Liver (tissue), 10 donors: ENCODE measurements at places on chromosomes 16 and 17.

DNA sequence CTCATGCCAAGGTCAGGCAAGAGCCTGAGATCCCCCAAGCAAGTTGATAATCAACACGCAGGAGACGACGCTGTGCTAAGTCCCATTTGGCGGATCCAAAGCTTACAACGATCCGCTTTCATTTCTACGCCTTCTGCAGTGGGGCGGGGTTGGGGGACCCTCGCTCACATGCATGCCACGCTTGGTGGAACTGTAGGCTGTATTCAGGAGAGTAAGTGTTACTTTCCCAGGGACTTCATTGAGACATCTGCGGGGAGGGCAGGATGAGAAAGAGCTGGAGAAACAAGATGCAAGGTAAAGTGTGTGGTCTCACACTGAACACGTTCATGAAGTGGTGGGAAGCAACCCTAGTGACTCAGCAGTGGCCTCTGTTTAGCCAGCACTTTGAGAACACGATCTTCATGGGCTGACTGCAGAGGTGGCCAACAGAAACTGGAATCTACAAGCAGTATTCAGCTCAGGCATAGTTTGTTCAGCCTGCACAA is 100.5 kb downstream of the XYLT1 start:
- peak overlapping the region; percentile 67 for H3K27ac ChIP-seq
- no peak overlapping the region for H3K4me3 ChIP-seq
- H3K27me3 ChIP-seq: no peaks in the 10 kb centered on the region
- H3K36me3 ChIP-seq: no peaks in the 10 kb centered on the region

GRCh38 chr17:49822829-49823228 is 25.0 kb downstream of the TAC4 start:
- H3K27me3 ChIP-seq: no peaks in the 10 kb centered on the region
- no peaks in the 10 kb centered on the region for H3K4me1 ChIP-seq
- DNase-seq: no peak
- no peak overlapping the region for H3K27ac ChIP-seq

GRCh38 chr16:85746460-85747215 is 4.3 kb downstream of the C16orf74 start:
- DNase-seq: no peak
- H3K4me1 ChIP-seq: peaks cover 3% of the 10 kb centered on the region
- H3K36me3 ChIP-seq: no peaks in the 10 kb centered on the region
- no peaks in the 10 kb centered on the region for H3K27me3 ChIP-seq

DNA sequence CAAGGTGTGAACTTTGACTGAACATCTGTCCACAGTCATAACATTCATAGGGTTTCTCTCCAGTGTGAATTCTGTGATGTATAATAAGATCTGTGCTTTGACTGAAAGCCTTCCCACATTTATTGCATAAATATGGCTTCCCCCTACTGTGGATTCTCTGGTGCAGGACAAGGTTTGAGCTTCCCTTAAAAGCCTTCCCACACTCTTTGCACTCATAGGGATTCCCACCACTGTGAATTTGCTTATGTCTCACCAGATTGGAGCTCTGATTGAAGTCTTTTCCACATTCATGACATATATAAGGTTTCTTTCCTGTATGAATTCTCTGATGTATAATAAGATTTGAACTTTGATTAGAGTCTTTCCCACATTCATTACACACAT is 8.3 kb downstream of the ZNF594 start:
- H3K27ac ChIP-seq: no peak overlapping the region
- H3K4me3 ChIP-seq: no peak overlapping the region
- no peaks in the 10 kb centered on the region for H3K4me1 ChIP-seq
- no peaks in the 10 kb centered on the region for H3K36me3 ChIP-seq
- H3K27me3 ChIP-seq: no peaks in the 10 kb centered on the region

GRCh38 chr17:6487251-6488007 is 43.2 kb downstream of the PIMREG start:
- no peak overlapping the region for H3K4me3 ChIP-seq
- no peaks in the 10 kb centered on the region for H3K4me1 ChIP-seq
- H3K27me3 ChIP-seq: no peaks in the 10 kb centered on the region
- no peak overlapping the region for H3K27ac ChIP-seq

- no peak for DNase-seq
- no peaks in the 10 kb centered on the region for H3K27me3 ChIP-seq
- H3K36me3 ChIP-seq: no peaks in the 10 kb centered on the region
- no peak overlapping the region for H3K27ac ChIP-seq
- H3K4me1 ChIP-seq: no peaks in the 10 kb centered on the region
These were observed 110.7 kb downstream of the HS3ST3A1 start for GRCh38 chr17:13490906-13491482.
